ENCODE measurements at places on chromosomes 16 and 17.

DNA sequence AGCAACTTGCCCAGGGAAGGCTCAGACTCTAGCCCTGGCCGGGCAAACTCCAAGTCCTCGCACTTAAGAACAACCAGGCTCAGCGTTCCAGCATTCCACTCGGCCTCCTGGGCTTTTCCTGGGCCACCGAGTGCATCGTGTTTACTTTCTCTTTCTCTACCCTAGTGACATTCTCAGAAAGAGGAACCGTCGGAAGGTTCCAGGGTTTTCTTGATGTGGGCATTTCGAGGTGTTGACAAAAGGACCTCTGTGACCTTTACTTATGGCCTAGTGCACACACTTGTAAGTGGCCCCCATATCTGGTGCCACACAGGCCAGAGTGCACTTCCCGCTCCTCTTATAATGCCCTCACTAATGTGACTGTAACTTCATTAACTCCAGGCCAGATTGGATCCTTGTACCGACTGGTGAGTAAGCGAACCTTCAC, 3.1 kb upstream of the BANP start:
- no peak for DNase-seq

DNA sequence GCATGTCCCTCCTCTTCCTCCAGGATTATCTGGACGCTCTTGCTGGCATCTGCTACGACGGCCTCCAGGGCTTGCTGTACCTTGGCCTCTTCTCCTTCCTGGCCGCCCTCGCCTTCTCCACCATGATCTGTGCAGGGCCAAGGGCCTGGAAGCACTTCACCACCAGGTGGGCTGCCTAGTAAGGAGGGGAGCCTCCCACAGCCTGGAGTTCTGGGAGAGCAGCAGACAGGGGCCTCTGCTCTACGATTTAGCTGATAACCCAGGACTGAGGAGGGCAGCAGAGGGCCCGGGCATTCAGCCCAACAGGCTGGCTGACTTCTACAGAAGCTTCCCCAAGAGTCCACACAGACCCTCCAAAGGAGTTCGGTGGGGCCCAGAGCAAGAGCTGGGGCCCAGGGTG, 21.8 kb upstream of the DNAI2 start:
- DNase-seq: no peak

- DNase-seq: no peak
These were observed 1.6 kb upstream of the LRRC75A start for GRCh38 chr17:16493531-16494046.

- no peak for DNase-seq
These were observed 10.6 kb downstream of the C16orf89 start for GRCh38 chr16:5054876-5055865.

DNA sequence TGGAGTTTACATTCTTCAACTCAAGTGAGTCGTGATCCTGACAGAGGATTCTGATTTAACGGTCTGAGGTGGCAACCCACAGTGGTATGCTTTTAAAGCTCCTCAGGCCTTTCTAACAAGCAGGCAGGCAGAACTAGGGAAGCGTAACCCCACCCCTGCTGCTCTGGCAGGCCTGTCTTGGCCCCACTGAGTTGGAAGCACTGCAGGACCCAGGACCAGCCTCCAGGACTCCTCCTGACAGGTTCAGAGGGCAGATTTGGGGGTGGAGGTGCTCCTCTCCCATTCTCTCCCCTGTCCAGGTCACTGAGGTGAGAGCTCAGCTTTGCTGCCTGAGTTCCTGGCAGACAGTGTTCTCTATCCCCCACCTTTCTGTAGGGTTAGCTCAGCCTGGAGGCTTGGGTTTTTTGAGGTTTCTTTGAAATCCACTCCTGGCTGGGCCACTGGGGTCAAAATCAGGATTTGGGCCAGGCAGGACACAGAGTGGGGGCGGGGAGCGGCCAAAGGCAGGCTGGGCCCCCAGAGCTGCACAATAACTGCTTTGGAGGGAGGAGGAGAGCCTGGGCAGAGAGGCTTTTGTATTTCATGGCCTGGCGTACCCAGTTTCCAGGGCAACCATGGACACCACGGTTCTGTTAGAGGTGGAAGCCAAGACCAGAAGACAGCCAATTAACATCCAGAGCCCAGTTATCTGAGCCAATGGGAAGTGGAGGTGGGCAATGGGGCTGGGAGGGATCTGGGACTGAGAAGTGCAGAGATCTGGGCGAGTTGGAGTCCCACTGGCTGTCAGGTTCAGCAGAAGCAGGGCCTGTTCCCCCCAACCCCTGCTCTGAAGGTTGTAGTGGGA, 9.5 kb downstream of the MRPL27 start:
- DNase-seq: no peak

GRCh38 chr17:81940538-81941483, 3.7 kb upstream of the PYCR1 start:
- no peak for DNase-seq

DNA sequence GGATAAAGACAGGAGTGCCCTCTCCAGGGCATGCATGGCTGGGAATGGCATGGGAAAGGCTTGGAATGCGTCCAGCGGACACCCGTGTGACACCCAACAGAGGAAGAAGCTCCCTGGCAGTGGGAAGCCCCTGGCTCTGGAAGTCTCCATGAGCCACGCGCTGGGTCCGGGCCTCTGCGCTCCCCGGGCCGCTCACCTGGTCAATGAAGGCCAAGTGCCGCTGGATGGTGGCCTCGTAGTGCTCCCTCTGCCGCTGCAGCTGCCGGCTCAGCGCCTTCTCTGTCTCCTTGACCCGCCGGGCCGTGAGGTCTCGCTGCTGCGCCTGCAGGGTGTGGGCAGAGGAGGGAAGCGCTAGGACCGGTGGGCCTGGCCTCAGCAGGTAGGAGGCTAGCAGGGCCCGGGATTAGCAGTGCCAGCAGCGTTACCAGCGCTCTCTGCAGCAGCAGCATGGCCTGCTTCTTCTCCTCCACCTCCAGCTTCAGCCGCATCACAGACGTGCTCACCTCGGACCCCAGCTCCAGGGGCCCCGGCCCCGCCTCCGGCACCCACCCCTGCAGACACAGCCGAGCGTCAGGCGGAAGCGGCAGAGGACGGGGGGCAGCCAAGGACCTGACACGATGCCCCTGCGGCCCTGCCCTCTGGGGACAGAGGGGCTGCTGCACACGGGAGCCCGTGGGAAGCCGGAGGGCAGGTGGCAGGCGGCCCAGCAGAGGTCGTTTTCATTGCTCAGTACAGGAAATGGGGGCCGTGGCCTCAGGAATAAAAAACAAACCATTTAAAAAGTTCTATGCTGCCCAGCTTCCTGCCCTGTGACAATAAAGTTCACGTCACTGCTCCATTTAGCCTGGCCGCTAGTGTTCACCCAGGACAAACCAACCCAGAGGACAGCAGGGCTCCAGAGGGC, 26.0 kb downstream of the CEP131 start:
- DNase-seq: no peak

GRCh38 chr17:39014795-39015545, 47.8 kb upstream of the FBXO47 start:
- DNase-seq: no peak

DNA sequence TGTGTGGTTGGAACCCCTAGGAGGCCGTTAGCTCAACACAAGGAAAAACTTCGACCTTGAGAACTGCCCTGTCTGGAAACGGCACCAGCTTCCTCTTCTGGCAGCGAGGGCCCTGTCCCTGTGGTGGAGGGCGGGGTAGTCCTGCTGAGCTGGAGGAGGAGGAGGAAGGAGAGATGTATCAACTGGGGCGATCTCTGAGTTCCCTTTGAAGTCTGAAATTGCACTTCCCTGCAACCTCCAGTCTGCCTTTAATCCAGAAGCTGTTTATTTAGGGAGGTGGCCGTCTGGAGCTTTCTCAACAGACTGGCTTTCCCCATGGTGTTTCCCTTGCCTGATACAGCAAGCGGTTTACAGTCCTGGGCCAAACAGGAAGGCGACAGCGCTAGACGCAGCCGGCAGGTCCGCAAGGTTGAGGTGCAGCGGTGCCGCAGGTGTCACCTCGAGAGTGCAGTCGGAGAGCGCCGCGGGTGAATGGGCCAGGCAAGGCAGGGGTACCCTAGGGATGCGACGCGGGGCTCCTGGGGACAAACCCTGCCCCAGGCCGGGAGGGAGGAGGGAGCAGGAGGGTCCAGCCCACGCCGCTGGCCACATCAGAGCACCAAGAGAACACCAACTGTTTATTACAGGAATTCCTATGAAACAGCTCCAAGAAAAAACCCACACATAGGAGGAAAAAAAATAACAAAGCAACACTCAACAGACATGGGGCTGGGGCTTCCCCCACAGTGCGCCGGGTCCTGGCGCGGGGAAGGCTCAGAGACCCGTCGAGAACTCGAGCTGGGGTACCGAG, 11.4 kb upstream of the MRPS23 start:
- DNase-seq: no peak

- DNase-seq: no peak
These were observed 179.3 kb downstream of the SLC39A11 start for GRCh38 chr17:72913142-72913682.

DNA sequence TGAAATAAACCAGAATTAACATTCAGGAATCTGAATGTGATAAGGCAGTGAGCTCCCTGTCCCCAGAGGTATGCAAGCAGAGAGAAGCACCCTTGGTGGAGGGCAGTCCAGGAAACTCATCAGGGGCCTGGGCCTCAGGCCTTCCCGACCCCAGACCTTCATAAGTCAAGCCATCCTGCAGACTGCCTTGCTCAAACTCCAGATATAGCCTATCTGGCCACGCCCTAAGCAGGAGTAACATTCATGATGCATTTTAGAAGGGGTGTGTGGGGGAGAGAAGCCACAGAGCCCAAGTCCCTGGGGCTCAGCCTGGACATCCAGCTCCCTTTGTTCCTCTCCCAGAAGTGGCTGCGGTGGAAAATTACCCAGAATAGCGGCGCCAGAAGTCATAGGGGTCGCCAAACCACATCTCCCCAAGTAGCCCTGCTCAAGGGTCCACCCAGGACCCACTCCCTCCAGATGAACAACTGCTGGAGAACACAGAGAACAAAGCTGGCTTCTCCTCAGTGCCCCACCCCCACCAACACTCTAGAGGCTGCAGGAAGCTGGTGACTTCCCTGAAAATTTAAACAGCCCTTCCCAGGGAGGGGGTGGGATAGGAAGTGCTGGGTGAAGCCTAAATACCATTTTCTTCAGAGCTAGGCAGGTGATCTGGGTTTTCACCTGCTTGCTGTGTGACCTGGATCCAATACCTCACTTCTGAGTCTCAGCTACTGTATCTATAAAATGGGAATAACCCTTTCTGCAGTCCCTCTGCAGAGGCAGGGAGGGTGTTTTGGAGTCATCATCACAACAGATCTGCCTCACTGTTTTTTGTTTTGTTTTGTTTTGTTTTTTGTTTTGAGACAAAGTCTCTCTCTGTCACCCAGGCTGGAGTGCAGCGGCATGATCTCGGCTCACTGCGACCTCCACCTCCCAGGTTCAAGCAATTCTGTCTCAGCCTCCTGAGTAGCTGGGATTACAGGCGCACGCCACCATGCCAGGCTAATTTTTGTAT, 1.5 kb upstream of the SREBF1 start:
- DNase-seq: no peak

- DNase-seq: no peak
These were observed 225.7 kb downstream of the UTP18 start for GRCh38 chr17:51486091-51486490.

- no peak for DNase-seq
These were observed 812 bp upstream of the MYOCD start for GRCh38 chr17:12664894-12665262.

GRCh38 chr17:21513012-21513570, 136.9 kb downstream of the KCNJ12 start:
- DNase-seq: peak; percentile 31

DNA sequence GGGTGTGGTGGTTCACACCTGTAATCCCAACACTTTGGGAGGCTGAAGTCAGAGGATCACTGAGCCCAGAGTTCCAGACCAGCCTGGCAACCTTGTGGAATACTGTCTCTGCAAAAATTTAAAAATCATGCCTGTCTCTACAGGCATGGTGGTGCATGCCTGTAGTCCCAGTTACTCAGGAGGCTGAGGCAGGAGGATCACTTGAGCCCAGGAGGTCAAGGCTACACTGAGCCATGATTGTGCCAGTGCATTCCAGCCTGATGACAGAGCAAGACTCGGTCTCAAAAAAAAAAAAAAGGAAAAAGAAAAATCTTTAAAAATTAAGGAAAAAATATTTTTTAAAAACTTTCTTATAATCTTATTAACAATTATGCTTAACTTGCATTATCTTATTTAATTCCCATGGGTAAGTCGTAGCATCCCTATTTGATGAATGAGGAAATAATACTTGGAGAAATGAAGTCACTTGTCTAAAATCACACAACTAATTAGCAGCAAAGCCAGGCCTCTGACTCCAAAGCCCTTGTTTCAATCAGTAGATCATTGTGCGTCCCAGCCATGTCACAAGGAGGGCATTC, 13.6 kb downstream of the MFSD11 start:
- DNase-seq: no peak

- no peak for DNase-seq
These were observed 13.7 kb downstream of the GJD3 start for GRCh38 chr17:40350689-40351358.
